Stimulated activated naive CD4-positive, alpha-beta T cell treated with Interleukin-2 at 50 U/mL for 16 hours (primary cell): ENCODE measurements at places on chromosomes 2 and 18.

DNA sequence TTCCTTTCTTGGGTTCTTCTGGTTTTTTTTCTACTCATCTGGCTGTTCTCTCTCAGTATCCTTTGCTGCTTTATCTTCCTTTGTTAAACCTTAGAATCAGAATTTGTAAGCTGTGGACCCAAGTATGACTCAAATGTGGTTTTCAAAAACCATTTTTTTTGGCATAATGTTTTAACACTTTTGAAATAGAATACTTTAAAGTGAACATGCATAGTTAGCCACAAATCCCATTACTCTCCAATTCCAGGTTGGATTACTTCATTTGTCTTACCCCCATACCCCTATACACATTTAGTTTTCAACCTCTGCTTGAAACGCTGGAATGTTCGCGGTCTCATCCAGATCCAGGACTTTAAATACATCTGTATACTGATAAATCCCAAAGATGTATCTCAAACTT, 29.1 kb downstream of the ALMS1 start:
- no peak for DNase-seq

- DNase-seq, result no peak
Observed at GRCh38 chr2:230234845-230235244, 9.3 kb downstream of the SP140 start.

DNA sequence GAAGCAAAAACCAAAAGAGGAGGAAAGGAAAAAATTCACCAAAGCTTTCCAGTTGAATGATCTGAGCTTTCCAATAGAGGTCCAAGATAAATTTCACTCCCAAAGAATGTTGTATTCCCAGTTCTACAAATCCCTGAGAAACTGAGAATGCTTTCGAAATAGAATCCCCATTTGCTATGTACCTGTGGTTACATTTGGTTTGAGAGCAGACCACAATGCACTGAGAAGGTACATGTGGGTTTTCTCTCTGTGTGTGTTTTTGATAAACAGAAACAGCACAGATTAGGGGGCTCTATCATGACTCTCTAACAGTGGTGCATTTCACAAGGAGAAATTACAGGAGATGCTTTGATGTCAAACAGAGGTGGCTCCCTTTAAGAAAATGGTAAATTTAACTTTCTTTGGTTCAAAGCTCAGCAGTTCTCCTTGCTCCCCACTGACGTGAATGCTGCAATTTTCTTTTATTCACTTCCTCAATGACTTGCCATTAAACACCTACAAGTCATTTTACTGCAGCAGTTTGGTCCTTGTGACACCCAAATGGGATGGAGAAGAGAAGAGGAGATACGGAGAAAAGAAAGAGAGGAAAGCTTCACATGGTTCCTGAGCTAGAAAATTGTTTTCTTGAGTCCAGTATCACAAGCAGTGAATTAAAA, 108.7 kb downstream of the EPHA4 start:
- DNase-seq, result no peak

- DNase-seq, result no peak
Observed at GRCh38 chr18:7946734-7947377, 379.7 kb downstream of the PTPRM start.

DNA sequence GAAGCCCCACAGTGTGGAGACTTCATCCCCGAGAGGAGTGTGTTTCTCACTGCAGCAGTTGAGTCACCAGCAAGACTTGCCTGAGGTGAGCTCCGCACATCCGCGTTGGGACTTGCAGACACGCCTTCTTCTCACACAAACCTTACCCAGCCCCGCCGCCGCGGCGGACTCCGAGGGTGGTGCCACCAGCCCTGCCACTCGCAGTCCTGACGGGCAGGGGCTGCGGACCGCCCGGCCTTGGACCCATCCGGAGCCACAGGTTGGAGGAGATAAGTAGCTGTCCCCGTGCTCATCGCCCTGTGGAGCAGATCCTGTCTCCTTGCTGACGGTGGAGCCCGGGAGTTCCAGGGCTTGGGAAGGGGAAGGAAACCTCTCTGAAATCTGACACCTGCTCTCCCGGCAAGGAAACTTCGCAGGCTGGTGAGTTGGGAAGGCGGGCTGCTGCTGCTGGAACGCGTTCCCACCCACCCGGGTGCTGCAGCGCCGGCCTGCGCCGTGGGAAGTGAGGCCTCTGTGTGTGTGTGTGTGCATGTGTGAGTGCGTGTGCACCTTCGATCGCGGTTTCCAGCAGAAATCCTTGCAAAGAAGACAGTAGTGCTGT, at the start of gene RAB27B:
TSS of gene RAB27B (plus strand) at position 197 of the 601 bp plus-strand sequence. CDS start 49,109 bp downstream, outside the sequence.
- DNase-seq, result peak; percentile 70

DNA sequence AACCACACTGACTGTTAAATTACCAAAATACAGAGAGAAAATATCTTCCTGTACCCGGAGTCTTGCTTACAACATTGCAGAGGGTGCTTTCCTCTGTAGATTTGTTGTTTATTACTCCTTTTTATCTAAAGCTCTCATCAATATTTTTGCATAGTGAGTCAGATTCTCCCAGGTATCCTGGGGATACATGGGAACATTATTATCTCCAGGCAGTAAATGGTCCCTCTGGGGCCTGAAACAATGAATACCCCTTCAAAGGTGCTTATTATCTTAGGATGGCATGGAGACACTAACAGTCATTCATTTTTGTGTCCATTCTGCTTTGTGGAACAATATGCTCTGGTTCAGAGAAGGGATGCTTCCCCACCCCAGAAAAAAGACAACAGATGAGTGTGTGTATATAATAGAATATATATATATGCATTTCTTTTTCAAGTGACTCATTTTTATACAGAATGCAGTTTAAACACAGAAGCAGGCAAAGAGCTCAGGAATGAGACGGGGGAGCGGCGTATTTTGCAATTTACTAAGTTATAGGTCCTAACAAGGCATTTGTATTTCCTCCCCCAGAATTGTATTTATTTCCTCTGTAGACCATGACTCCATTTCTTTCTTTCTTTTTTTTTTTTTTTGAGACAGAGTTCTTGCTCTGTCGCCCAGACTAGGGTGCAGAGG, 424.8 kb upstream of the ZEB2 start:
- DNase-seq, result no peak

DNA sequence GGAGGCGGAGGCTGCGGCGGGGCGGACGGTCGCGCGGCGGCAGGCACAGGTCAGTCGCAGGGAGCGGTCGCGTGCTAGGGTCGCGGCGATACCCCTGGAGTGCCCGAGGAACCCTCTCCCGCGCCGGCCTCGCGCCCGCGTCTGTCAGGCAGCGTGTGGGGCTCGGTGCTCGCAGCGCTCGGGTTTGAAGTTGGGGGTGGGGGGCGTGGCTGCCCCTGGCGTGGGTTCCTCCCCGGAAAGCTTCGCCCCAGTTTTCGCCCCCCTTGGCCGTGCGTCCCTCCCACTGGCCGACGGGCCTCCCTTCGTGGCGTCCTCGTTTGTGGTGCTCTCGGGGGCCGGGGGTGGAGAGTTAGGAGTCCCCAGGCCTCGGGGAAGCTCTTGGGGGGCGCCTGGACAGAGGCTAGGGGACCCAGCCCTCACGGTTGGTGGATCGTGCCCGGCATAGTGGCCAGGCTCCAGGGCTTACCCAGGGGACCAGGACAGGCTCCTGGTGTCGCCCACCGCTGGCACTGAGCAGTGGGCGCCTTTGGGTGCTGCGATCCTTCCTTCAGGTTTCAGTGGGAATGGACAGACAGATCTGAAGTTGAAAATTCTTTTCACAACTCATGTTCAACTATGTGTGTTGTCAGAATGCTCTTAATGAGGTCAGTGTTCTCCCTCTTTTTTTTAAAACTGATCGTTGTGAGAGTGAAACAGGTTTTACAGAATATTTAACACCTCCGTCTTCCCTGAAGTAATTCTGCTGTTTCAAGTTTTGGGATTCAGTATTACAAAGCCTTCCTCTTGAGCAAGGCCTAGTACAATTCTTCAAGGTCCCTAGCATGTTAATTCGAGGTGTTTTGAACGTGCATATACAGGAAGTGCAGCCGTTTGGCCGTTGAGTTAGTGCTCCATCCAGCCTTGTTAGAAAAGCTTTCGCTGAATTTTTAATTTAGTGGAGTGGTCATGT, 604 bp downstream of the RALBP1 start:
- peak; percentile 64 for DNase-seq

DNA sequence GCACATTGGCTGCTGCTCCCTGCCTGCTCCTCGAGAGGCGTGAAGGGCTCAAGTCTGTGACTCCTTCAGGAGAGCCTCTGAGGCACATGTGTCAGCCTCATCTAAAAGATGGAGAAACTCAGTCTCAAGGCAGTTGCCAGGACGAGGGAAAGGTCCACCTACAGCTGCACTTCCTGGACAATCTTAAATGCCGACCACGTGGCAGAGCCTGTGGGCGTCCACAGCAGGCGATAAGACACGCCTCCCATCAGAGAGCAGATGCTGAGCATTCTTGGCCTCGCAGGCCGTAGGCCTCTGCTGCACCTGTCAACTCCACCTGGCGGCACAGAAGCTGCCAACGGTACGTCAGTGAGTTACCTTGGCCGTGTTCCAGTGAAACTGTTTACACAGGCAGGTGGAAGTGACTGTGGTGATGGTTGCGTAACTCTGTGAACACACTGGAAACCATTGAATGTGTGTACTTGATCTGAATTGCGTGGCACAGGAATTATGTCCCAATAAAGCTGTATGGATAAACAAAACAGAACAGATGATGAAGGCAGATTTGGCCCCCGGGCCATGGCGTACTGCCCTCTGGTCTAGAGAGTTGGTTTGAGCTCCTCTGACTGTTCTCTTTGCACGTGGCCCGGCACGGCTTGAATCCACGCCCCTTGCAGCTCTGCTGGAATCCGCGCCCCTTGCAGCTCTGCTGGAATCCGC, 114.5 kb downstream of the RNF144A start:
- DNase-seq, result peak; percentile 29
